Activated CD4-positive, alpha-beta T cell treated with anti-CD3 and anti-CD28 coated beads, Interleukin-2, amount 50 U/mL, for 24 hours (primary cell): ENCODE measurements at places on chromosomes 2 and 18.

DNA sequence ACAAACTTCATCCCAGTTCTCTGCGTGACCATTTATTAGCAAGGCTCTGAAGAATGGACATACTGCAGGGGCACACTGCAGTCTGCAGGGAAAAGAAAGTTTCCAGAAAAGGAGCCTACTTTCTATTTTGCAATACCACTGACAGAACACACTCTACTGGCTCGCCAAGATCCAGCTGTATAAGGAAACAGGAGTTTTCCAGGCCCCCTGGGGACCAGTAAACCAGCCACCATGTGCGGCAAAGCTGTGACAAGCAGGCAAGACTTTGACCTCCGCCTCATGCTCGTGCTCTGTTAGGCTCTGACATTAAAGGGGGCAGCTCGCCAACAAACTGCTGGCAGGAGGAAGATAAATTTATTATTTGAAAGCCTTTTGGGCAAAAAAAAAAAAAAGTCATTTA is 67.3 kb downstream of the CCBE1 start:
- no peak for DNase-seq

GRCh38 chr2:168062054-168062453 is 185.3 kb downstream of the STK39 start:
- no peak for DNase-seq

GRCh38 chr2:26674002-26674751 is 18.3 kb upstream of the KCNK3 start:
- no peak for DNase-seq

DNA sequence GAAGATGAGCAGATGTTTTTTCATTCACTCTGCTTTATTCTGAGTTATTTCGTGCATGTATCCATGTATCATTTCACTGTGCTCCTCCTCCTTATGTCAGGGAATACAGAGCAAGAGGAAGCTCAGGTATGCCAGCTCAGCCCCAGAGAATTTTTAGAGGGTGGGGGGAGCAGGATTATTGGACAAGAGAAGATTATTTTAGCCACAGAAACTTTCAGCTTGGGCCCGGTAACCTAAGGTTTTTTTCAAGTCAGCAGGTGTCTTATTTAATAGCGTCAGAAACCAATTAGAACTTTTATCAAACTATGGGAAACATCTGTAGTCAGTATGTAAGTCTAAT is 232.9 kb upstream of the SIX3 start:
- no peak for DNase-seq

- no peak for DNase-seq
These were observed 2.1 kb upstream of the MAP3K2 start for GRCh38 chr2:127389778-127390435.

GRCh38 chr18:61888622-61889021 is 4.2 kb downstream of the RNF152 start:
- no peak for DNase-seq
